ENCODE measurements at places on chromosomes 5 and 9.

- DNase-seq = no peak
Observed at GRCh38 chr5:129807162-129807814, 59.4 kb downstream of the MINAR2 start.

DNA sequence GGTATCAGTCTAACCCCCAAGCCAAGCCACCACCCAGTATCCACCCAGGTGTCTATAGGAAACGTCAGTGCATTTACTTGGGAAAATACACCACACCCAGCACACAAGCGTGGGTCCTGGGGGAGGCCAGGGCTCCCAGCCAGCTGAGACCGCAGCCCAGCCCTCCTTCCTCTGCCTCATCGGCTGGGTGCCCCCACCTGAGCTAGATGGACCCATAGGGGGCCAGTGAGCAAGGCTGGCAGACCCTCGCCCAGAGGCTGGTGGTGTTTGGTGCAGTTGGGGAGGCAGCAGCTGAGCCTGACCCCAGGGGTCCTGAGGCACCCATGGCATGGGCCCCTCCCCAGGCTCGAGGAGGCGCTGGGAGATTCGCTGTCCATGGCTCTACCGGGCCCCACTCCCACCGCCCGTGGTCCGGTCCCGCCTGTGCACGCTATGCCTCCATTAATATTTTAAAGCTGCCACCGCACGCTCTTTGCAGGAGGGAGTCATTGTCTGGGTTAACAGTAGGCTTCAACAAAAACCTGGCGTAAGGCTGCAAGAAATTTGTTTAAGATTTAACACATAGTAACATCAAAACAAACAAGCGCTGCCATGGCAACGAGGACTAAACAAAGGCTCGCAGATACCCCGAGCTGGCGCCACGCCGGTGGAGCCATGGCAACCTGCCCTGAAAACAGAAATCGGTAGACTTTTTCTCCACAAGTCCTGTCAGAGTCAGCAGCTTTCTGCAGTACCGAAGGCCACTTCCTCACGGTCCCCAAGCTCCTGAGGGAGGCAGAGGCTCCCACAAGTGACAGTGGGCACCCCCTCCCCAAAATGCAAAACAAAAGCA is 20.6 kb downstream of the TPPP start:
- no peak for DNase-seq

DNA sequence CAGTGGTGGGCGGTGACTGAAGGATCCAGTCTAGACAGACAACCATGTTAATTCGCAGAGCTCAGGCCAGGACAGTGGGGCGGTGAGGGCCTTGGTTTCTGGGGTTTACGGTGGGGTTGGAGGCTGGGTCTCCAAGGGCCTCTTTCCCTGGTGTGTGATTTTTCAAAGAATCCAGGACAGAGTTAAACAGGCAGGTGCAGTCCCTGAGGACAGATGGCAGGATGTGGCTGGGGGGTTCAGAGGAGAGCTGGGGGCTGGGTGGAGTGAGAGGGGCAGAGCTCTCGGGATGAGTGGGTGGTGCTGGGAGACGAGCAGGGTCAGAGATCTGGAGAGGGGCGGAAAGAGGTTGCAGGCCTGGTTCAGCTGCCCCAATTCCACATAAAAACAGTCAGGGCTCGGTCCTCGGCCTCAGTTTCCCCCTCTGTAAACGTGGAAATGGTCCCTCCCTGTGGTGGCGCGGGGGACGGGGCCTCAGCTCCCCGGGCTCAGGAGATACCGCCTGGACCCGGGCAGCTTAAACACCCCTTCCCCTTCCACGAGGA is 145.9 kb downstream of the GAPVD1 start:
- no peak for DNase-seq

DNA sequence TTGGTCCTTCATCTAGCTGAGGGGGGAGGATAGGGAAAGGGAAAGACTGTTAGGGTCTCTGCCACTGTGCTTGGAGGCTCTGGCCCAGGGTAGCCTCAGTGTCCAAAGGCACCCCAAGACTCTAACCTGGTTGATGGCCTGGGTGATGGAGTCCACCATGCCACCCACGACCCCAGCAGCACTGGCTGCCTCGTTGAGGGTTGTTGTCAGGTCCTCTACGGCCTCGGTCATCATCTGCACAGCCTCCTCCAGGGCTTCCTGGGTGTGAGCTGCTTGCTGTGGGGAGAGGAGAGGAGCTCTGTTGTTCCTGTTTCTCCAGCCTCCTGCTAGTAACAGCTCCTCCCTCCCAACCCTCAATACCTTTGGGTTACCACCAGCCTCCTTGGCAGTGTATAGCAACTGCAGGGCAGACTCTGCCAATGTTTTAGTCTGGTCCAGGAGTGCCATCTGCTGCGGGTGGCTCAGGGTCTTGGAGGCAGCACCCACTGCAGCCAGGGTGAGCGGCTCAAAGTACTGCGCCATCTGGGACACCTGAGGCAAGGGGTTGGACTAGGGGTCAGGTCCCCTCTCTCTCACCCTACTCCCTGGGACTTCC is 16.2 kb upstream of the TPM2 start:
- DNase-seq = no peak

DNA sequence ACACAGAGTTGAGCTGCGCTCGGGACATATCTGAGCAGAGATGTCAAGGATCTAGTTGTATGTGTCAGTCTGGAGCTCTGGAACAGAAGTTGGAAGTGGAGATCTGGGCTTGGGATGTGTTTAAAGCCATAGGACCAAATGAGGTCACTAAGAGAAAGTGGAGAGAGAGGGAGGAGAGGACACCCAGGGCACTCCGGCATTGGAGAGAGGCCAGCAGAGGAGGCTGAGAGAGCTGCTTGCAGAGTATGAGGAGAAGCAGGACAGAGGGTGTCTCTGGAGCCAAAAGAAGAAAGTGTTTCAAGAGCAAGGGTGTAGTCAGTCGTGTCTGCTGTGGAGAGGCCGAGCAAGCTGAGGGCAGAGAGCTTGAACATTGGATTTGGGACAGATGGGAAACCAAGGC is 34.7 kb downstream of the ARHGEF37 start:
- DNase-seq = no peak

DNA sequence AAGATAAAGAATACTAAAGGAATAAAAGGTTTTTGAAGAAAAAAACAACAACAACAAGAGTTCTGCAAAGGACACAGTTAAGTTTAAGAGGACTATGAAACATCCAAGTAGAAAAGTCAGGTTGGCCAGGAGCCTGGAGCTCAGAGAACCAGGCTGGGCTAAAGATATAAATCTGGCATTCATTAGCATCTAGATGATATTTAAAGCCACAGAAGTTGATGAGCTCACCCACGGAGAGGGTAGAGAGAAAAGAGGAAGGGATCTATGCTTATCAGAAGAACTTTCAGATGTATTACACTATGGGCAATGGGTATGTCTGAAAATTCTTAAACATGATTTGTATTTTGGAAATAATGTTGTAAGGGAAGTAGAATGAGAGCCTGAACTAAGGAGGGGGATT is 9.9 kb downstream of the MIER3 start:
- no peak for DNase-seq

DNA sequence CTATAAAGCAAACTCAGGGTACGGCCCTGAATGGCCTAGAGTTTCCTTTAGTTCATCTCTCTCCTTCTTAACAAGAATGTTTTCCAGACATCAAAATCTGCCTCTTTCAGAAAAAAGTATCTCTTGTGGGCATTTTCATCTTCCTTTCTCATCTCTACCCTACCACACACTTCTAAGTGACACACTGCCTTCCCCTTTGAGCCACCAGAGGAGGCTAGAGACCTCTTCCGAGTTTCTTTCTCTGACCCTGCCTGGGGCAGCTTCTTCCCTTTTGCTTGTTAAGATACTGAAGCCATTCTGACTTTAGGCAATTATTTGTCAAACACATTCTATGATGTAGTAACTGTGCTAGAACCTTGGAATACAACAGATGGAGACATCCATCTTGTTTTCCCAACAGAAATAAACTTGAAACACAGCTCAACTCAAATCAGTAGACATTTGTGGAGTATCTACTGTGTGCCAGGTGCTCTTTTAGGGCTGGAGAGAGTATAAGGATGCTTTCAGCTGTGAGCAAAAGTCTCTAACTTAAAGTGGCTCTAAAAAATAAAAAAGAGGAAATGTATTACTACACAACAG is 8.6 kb upstream of the SV2C start:
- DNase-seq = no peak

Data from hematopoietic multipotent progenitor cell treated with erythropoietin and hydrocortisone succinate and interleukin-3 and kit ligand, for 15 days (in vitro differentiated cells).